ENCODE measurements at places on chromosomes 4 and X.

GRCh38 chrX:148215726-148216125, 234.6 kb downstream of the FMR1NB start:
- H3K4me1 ChIP-seq = no peaks in the 10 kb centered on the region
- no peaks in the 10 kb centered on the region for H3K27me3 ChIP-seq
- no peak for DNase-seq
- H3K36me3 ChIP-seq = no peaks in the 10 kb centered on the region
- no peak overlapping the region for H3K4me3 ChIP-seq

DNA sequence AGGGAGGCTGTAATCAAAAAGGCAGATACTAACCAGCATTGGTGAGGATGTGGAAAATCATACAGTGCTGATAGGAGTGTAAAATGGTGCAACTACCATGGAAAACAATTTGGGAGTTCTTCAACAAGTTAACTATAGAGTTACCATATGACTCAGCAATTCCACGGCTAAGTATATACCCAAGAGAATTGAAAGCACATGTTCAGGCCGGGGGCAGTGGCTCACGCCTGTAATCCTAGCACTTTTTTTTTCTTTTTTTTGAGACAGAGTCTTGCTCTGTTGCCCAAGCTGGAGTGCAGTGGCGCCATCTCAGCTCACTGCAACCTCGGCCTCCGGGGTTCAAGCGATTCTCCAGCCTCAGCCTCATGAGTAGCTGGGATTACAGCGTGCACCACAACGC, 15.0 kb upstream of the CD99L2 start:
- no peak overlapping the region for H3K27ac ChIP-seq
- H3K4me1 ChIP-seq = no peaks in the 10 kb centered on the region
- DNase-seq = no peak
- no peaks in the 10 kb centered on the region for H3K36me3 ChIP-seq

DNA sequence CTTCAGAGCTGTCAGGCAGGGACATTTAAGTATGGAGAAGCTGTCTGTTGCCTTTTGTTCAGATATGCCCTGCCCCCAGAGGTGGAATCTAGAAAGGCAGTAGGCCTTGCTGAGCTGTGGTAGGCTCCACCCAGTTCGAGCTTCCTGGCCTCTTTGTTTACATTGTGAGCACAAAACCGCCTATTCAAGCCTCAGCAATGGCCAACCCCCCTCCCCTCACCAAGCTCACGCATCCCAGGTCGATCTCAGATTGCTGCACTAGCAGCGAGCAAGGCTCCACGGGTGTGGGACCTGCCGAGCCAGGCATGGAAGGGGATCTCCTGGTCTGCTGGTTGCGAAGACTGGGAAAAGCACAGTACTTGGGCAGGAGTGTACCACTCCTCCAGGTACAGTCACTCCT, 59.3 kb downstream of the ZNF674 start:
- no peaks in the 10 kb centered on the region for H3K36me3 ChIP-seq
- DNase-seq = no peak
- no peaks in the 10 kb centered on the region for H3K27me3 ChIP-seq
- H3K27ac ChIP-seq = no peak overlapping the region
- H3K4me3 ChIP-seq = no peak overlapping the region

DNA sequence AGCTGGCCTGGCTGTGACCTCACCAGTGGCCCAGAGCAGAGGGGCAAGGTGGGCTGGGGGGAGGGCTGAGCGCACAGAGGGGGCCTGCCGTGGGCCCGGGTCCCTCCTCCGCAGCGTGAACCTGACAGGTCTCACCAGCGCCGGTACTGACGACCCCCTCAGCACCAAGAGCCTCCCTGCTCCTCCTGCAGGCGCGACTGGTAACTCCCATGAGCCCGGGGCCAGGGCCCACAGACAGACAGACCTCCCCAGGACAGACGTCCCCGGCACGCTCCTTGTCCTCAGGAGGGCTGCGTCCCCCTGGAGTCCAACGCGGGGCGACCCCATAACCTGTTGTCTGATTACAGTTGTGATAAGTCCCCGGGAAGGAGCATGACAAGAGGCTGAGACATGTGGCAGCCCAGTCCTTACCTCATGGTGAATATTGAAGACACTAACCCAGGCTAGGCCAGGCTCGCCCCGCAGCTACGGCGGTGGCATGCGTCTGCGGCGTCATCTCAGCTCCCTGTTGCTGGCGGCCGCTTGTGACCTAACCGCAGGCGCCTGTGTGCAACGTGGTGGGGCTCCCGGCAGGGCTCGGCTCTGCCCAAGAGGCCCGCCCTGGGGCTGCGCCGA, 8.5 kb downstream of the AKAP17A start:
- H3K4me3 ChIP-seq = no peak overlapping the region
- no peaks in the 10 kb centered on the region for H3K27me3 ChIP-seq
- H3K27ac ChIP-seq = no peak overlapping the region
- no peaks in the 10 kb centered on the region for H3K4me1 ChIP-seq
- H3K36me3 ChIP-seq = peaks cover 70% of the 10 kb centered on the region
- DNase-seq = no peak

DNA sequence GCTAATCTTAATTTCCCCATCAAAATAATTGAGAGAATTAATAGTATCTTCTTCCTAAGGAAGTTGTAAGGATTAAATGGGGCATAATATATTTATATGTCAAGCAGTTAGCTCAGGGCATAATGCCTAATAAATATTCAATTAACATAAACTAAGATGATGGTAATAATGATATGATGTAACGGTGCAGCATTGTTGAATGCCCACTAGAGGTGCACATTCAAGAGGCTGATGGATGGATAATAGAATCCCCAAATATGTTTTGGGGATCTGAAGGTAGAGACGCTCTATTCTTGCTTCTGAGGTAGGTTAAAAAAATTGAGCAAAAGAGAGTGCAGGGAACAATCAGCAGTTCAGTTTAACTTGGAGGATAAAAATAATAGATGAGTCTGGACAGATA, 37.1 kb downstream of the ATOH1 start:
- H3K27ac ChIP-seq = no peak overlapping the region
- no peaks in the 10 kb centered on the region for H3K36me3 ChIP-seq
- no peaks in the 10 kb centered on the region for H3K4me1 ChIP-seq

Data from neuronal stem cell (in vitro differentiated cells).